ENCODE measurements at places on chromosomes 6 and 20. TPM values are rescaled to one million over a fixed set of nuclear protein-coding genes. Genes with fewer than 3 reads are reported as not detected.

Gene REM1
- 5.9 TPM for total RNA-seq

Gene MYMX
- not detected for total RNA-seq

Gene DAAM2
- 95.1 TPM for total RNA-seq

Gene GRM1
- 0.63 TPM for total RNA-seq

Gene SRMS
- not detected for total RNA-seq

Gene TSPO2
- not detected for total RNA-seq

Gene FAM209B
- total RNA-seq = not detected

Gene CST4
- not detected for total RNA-seq

Gene ZSCAN26
- total RNA-seq = 17.4 TPM

Gene C6orf141
- 3.9 TPM for total RNA-seq

Gene MICB
- total RNA-seq = 4.4 TPM

DNA sequence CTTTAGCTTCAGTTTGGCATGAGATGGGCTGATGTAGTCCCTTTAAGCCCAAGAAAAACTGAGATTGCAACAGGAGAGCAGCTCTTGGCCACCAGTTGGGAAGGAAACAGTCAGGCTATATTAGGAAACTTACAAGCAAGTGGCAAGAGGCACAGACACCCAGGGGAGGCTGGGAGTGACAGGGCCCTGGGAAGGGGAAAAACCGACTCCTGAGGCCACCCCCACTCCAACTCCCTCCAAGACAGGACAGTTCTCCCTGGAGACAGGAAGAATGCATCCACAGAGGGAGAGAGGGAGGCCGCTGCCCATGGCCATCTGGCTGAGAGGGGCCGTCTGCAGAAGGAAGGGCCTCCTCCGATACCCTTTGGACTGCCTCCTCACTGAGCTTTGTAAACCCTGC lies 20.5 kb downstream of the JPH2 start:
- no peak overlapping the region for H3K27ac ChIP-seq
- H3K36me3 ChIP-seq = no peaks in the 10 kb centered on the region
- no peaks in the 10 kb centered on the region for H3K4me1 ChIP-seq
- no peak overlapping the region for H3K4me3 ChIP-seq
- no peak for DNase-seq

DNA sequence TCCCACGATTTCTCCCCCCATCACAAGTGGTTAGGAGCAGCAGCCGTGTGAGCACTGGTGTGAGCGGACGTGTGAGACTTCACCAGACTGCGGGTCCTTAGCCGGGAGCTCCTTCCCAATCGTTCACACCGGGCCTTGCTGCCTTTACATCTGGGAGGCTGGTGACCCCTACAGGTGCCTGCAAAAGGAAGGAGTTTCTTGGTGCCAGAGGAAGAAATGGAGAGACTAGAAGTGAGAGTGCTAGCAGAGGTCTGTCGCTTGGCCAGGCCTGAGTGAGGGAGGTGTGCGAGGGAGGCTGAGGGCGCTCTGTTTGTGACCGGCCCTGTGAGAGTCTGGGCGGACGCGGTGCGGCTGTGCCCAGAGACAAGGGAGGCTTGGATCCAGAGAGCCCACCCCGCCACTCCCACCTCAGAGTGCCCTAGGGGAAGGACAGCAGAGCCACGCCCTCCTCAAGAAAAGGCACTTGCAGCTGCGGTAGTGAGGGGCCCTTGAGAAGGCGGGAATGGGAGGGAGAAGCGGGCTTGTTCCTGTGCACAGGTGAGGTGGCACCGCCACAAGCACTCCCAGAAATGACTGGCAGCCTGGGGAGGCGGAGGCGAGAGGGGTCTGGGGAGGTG lies 10.0 kb upstream of the ARMC2 start:
- no peaks in the 10 kb centered on the region for H3K36me3 ChIP-seq
- no peak overlapping the region for H3K27ac ChIP-seq
- H3K4me3 ChIP-seq = no peak overlapping the region
- H3K4me1 ChIP-seq = no peaks in the 10 kb centered on the region
- DNase-seq = no peak

- H3K4me1 ChIP-seq = no peaks in the 10 kb centered on the region
- no peaks in the 10 kb centered on the region for H3K27me3 ChIP-seq
- H3K27ac ChIP-seq = no peak overlapping the region
- no peaks in the 10 kb centered on the region for H3K36me3 ChIP-seq
These were observed 133.7 kb upstream of the RIN2 start for GRCh38 chr20:19624221-19624965.

DNA sequence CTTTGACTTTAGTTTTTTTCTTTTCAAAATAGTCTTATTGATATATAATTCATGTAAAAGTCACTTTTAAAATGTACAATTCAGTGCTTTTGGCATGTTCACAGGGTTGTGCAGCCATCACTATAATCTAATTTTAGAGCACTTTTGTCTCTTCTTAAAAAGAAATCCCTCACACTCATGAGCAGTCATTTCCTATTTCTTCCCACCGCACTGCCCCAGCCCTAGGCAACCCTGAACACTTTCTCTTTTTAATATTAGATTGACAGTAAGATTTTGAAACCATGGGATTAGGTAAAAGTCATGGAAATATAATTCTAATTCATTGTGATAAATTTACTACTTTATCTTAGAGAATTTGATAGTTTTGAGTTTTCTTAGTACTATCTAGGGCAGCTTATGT lies 309.4 kb downstream of the UTRN start:
- H3K36me3 ChIP-seq = no peaks in the 10 kb centered on the region
- peaks cover 27% of the 10 kb centered on the region for H3K4me1 ChIP-seq
- H3K27me3 ChIP-seq = no peaks in the 10 kb centered on the region
- H3K4me3 ChIP-seq = no peak overlapping the region
- no peak overlapping the region for H3K27ac ChIP-seq
- DNase-seq = no peak

DNA sequence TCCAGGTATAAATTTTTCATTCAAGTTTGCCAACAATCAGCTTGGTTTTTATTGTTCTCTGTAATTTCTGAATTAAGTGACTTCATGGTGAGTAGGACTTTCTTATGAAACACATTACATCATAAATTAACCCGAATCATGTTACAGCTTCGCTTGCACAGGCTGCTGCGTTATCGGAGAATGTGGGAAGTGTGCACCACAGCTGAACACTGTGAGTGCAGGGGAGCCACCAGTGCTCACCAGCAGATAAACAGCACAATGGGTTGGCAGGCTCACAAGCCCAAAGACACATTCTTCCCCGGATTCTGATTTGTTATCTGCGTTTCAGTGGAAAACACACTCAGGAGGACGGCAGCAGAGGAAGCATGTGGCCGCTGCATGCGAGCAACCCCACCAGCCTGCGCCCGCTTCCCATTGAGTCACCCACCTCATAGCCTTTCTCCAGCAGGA lies 121.1 kb downstream of the GMDS start:
- no peaks in the 10 kb centered on the region for H3K36me3 ChIP-seq
- no peak for DNase-seq
- H3K4me1 ChIP-seq = peaks cover 13% of the 10 kb centered on the region
- H3K27me3 ChIP-seq = no peaks in the 10 kb centered on the region
- H3K4me3 ChIP-seq = no peak overlapping the region
- H3K27ac ChIP-seq = no peak overlapping the region

- H3K4me3 ChIP-seq = peak overlapping the region; percentile 70
- no peaks in the 10 kb centered on the region for H3K27me3 ChIP-seq
- H3K27ac ChIP-seq = peak overlapping the region; percentile 95
These were observed 978 bp downstream of the HLA-A start for GRCh38 chr6:29943053-29943966.

GRCh38 chr6:147947521-147947920 lies 395.1 kb upstream of the SASH1 start:
- peak overlapping the region; percentile 25 for H3K27ac ChIP-seq
- no peak overlapping the region for H3K4me3 ChIP-seq
- no peaks in the 10 kb centered on the region for H3K36me3 ChIP-seq
- no peaks in the 10 kb centered on the region for H3K27me3 ChIP-seq
- DNase-seq = no peak

- H3K27ac ChIP-seq = peak overlapping the region; percentile 100
- H3K4me1 ChIP-seq = peaks cover 8% of the 10 kb centered on the region
- H3K27me3 ChIP-seq = no peaks in the 10 kb centered on the region
- H3K36me3 ChIP-seq = peaks cover 21% of the 10 kb centered on the region
- peak; percentile 55 for DNase-seq
These were observed 1.0 kb upstream of the PCIF1 start for GRCh38 chr20:45933266-45934045.

- no peaks in the 10 kb centered on the region for H3K36me3 ChIP-seq
- no peak for DNase-seq
- no peaks in the 10 kb centered on the region for H3K27me3 ChIP-seq
- peaks cover 12% of the 10 kb centered on the region for H3K4me1 ChIP-seq
- H3K27ac ChIP-seq = no peak overlapping the region
These were observed 65.1 kb downstream of the CBFA2T2 start for GRCh38 chr20:33554914-33555420.

DNA sequence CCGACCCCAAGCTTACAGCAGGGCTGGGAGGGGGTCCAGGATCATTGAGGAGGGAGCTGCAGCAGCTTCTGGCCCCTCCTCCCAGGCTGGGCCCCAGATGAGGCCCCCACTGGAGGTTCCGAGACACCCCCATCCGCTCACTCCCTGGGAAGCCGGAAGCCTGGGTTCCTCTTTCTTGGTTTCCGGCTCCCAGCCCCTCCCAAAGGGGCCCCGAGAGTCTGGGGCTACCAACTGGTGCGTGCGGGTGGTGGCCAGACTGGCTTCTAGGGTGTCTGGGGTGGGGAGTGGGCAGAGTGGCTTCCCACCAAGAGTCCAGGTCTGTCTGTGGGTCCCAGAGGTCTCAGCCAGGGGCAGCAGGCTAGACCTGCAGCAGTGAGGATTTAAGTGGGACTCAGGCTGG lies 2.2 kb downstream of the RGS19 start:
- peak overlapping the region; percentile 57 for H3K4me3 ChIP-seq
- peaks cover 34% of the 10 kb centered on the region for H3K36me3 ChIP-seq
- H3K4me1 ChIP-seq = no peaks in the 10 kb centered on the region

DNA sequence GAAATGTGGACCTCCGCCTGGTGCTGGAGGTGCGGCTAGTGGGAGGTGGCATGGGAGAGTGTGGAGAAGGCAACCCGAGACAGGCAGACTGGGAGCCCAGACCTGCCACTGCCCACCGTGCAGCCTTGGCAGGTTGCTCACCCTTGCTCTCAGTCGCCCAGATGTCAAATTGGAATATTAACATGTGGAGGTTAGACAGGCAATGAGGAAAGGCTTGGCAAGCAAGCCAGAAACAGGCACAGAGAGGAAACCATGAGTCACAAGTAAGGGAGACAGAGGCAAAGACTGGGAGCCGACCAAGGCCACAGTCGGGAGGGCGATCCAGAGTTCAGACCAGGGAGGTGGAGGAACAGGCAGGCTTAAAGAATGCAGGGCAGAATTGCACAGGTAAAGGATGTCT lies 178.2 kb downstream of the FOXC1 start:
- no peaks in the 10 kb centered on the region for H3K36me3 ChIP-seq
- no peaks in the 10 kb centered on the region for H3K27me3 ChIP-seq
- H3K4me1 ChIP-seq = peaks cover 10% of the 10 kb centered on the region
- H3K27ac ChIP-seq = no peak overlapping the region

- no peaks in the 10 kb centered on the region for H3K27me3 ChIP-seq
- peaks cover 7% of the 10 kb centered on the region for H3K36me3 ChIP-seq
- peaks cover 46% of the 10 kb centered on the region for H3K4me1 ChIP-seq
- peak overlapping the region; percentile 96 for H3K4me3 ChIP-seq
- no peak for DNase-seq
- peak overlapping the region; percentile 96 for H3K27ac ChIP-seq
These were observed 2.2 kb downstream of the PSMA7 start for GRCh38 chr20:62141043-62141396.

GRCh38 chr20:61835301-61835700 lies 230.4 kb downstream of the TAF4 start:
- H3K27ac ChIP-seq = no peak overlapping the region
- H3K4me3 ChIP-seq = no peak overlapping the region
- no peaks in the 10 kb centered on the region for H3K4me1 ChIP-seq

Data from tibial nerve (tissue), 4 donors.